HT1080 (cell line): ENCODE measurements at places on chromosomes 3 and 15. TPM values are rescaled to one million over a fixed set of nuclear protein-coding genes. Genes with fewer than 3 reads are reported as not detected.

DNA sequence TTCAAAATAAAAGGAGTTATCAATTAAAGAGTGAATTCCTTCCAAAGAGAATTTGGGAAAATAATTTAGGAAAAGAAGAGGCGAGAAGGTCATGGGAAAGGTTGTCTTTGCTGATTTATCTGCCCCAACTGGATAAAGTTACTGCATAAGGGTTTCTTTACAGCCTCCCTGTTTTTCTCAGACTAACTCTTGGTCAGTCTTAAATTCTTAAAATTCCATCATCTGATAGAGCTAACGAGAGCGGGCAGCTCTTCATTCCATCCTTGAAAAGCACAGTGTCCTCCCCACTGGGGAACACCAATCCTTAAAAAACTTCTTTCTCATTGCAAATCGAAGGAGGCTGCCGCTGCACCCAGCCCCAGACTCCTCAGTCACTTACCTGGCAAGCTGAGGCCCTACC is 107.2 kb downstream of the PGPEP1L start:
- DNase-seq: no peak

DNA sequence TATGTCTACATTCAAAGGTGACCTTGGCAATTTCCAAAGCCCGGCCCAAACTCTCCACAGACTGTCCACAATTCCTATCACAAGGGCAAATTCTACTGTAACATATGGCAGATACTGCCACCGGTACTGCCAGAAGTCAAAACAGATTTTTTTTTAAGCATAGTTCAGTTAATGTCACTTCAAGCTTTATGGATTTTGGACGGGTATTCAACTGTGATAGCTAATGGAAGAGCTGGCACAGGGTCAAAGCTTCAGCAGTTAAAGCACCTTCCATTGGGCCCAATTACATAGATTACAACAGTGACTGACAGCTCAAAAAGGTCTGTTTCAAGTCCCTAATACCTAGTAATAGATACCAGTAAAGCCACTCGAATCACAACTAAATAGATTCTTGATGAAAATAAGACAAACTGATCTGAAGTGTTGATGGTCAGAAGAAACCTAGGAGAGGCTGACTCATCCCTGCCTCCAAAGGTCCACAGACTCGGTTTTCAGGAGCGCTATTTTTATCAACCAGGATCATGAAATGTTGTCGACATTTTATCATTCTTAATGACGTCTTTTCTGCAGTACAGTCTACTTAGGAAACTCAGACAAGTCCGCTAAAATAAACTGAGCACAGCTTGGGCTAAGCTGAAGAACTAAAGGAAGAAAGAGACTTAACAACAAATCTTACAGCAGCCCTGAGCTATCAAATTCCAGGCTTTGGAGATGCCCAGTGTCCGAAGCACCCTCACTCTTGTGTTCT is 38.7 kb downstream of the ANXA2 start:
- no peak for DNase-seq

GRCh38 chr3:149023951-149024350 is 32.6 kb downstream of the GYG1 start:
- DNase-seq: peak; percentile 70

DNA sequence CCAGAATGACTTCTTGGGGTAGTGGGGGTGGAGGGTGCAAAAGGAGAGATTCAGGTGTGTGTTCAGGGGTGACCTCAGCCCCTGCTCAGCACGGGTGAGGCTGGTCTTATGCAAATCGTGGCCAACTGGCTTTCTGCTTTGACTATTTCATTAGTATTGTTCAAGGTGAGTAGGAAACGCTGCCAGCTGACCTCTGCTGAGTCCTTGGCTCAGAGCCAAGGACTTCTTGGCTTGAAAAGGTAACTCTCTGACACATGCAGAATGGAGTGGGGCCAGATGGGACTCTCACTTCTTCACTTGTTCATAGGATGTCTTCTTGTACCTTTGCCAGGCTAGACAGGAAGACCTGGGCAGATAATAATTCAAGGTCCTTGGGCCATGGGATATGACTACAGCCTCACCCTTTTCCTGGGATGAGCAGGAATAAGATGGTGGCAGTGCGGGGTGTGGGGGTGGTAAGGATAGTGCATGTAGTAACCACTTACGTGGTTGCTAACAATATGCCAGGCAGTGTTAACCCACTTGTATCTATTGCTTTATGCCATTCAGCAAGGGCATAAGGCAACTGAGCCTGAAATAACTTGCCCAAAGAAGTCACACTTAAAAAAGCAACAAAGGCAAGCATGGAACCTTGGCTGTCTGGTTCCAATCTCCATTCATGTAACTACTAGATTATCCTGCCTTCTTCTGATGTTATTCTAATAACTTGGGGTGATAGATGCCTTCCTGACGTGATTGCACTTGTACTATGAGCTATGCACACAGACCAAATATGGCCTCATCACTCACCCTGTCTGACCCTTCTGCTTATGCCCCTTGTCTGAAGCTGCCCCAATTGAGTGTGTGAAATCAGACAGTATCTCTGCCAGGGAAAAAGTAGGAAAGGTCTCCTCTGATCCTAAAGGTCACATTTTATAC is 193.1 kb downstream of the NR1D2 start:
- no peak for DNase-seq

DNA sequence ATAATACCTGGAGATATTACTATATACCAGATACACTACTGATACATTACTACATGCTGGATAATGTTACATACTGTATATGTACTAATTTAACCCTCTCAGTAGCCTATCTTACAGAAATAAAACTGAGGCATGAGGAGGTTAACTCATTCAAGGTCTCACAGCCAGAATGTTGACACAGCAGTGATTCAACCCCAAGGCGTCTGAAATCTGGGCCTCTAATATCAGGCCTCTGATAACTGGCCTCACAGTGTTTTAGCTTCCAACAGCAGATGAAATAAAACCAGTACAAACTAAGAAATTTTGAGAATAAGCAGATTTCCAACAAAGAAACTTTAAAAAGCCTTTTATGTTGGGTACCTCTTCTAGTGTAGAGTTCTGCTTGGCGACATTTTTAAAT is 23.4 kb downstream of the DZIP1L start:
- DNase-seq: peak; percentile 41

DNA sequence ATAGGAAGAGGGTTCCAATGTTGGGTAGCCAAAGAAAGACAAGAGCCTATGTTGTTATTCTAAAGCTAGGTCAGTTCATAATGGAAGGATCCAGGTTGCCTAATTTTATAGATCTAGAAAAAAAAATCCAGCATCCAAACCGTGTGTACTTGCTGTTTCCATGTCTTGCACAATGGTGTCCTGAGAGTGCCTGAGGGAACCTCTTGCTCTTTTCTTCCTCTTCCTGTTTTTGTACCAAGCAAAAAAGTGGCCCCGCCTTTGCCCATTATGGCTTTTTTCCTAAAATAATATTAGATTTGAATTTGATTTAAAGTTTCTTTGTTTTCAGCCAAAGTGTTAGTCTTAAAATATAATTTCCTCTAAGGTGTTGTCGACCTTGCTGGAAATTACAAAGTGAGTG is 224.4 kb downstream of the RYR3 start:
- DNase-seq: no peak

- no peak for DNase-seq
Observed at GRCh38 chr15:50257332-50257731, 8.2 kb downstream of the HDC start.

Gene GOLGA6L22
- total RNA-seq: not detected in 2 replicates

GRCh38 chr3:98733053-98733811 is 29.9 kb upstream of the ST3GAL6 start:
- DNase-seq: peak; percentile 51

DNA sequence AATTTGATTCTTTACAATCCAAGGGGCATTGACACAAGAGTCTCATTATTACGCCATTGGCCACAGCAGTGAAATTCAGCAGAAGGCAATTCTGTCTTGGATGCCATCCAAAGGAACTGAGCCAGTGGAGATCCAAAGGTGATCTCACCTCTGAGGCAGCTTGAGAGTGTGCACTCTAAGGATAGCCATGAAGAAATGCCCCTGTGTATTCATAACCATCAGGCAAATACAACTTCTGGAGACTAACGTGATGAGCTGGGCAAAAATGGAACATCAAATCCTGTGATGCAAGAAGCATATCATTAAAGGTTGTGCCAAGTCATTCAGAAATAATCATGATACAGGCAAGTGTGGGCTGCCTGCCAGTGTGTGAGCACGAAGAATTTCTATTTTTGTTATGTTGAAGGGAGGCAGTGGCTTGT is 41.4 kb downstream of the ROBO2 start:
- peak; percentile 73 for DNase-seq

DNA sequence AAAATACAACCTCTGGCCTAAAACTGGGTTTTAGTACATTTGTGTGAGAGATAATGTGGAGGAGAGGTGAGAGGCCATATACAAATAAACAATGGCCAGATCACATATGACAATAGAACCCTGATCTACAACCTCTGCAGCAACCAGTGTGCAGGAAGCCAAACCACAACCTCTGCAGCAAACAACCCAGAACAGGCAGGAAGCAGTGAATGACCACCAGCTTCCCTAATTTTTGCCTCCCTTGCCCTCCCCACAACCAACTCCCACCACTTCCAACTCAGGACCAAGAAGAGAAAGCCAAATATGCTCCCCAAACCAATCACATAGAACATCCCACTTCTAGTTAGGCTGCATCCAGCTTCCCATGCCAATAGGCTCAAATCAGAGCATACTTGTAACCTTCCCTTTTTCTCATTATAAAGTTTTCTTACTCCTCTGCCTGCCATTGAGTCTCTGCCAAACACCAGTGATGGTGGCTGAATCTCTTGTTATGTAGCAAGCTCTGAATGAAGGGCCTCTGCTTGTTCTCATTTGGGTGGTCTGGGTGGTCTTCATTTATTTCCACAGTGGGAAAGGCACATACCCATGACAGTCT is 102.6 kb upstream of the GAP43 start:
- DNase-seq: no peak

Gene TMEM40
- total RNA-seq: not detected in 2 replicates

- DNase-seq: no peak
Observed at GRCh38 chr15:63029676-63030075, 12.9 kb upstream of the TPM1 start.

Gene IL17RE
- 0.66 TPM in 1 of 2 replicates, not detected in the other for total RNA-seq

Gene CCR9
- not detected in 2 replicates for total RNA-seq

DNA sequence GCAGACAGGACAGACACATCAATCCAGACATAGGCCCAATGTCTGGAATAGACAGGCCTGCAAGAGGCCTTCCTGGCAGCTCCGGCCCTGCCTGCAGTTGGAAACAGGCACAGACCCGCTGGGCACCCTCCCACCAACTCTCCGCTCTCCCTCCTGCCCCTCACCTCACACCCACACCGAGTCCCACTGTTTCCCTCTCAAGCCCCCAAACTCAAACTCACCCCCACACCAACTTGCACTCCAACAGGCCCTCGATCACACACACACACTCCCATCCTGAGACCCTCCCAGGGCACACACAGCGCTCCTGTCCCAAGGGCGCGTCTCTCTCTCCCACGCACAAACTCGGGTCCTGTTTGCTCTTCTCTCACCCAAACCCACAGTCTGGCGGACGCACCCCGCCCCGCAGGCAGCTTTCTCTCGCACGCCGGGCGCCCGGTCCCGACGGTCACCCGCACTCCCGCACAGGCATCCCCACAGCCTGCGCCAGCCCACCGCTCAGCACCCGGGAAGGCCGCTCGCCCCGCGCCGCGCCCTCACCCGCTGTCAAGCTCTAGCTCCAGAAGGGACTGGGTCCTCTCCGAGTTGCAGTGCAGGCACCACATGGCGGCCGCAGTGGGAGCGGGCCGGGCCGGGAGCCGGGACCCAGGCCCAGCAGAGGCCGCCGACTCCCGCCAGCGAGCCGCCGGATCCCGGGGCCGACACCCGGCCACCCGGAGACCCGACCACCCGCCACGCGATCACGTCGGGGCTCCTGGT is 106.2 kb downstream of the IQSEC1 start:
- DNase-seq: no peak

- DNase-seq: peak; percentile 35
Observed at GRCh38 chr3:129432036-129432435, 3.6 kb upstream of the EFCAB12 start.

- no peak for DNase-seq
Observed at GRCh38 chr3:81909796-81910195, 148.4 kb upstream of the GBE1 start.

Gene GATA2
- 0.50 and 1.6 TPM in 2 replicates for total RNA-seq

GRCh38 chr15:42511007-42511391 is 15.6 kb downstream of the SNAP23 start:
- peak; percentile 19 for DNase-seq

- no peak for DNase-seq
Observed at GRCh38 chr3:23873941-23874340, 42.8 kb downstream of the NKIRAS1 start.

GRCh38 chr15:40250771-40251483 is 12.1 kb downstream of the PAK6 start:
- no peak for DNase-seq

- DNase-seq: no peak
Observed at GRCh38 chr3:4749567-4750002, 229.7 kb upstream of the BHLHE40 start.

GRCh38 chr15:74123658-74124057 is 6.7 kb upstream of the ISLR2 start:
- DNase-seq: no peak

- no peak for DNase-seq
Observed at GRCh38 chr3:13825821-13826220, 54.0 kb downstream of the WNT7A start.

DNA sequence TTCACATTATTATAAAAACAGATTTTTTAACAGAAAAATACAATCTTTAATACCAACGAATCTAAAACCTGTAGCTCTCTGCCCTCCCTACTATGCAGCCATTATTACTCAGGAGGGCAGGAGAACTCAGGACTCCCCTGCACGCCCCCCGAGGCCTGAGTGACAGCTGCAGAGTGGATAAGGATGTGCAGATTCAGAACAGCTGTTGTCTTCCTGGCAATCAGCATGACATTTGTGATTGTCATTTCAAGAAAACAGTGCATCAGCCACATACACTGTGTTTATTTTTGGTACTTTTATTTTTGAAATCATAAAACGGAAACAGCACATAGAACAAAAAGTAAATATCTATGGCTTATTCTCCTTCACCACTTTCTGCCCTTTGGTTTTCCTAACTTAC is 450.8 kb downstream of the OCA2 start:
- DNase-seq: no peak

DNA sequence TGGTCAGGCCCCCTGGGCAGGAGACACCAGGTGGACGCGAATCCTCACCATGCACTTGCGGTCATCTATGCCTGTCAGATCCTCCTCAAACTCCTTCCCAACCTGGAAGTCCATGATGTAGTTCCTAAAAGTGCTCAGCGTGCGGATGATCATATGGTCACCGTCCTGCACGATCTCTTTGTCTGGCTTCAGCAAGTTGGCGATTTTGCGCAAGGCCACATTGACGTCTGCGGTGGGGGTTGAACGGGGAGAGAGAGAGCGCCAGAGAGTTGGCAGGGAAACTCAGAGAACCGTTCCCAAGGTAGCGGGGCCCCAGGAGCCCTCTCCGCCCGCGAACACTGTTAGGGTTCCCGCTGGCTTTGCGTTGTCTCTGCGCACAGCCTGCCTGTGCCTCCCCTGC is 809 bp downstream of the RBP1 start:
- no peak for DNase-seq

DNA sequence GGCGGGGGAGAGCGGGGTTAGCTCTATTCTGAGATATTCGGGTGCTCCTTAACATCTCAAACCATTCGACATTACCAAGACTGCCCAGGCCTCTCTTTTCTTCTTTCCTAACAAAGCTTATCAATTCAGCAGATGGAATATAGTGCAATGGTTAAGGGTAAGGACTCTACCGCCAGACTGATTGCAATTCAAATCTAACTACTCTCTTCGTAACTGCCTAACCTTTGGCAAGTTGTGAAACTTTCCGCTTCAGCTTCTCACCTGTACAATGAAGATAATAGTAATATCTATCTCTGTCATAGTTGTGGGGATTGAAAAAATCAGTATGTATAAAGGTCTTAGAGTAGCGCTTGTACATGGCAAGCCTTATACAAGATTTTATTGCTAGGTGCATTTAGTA is 972 bp downstream of the UBA5 start:
- no peak for DNase-seq

Gene NGLY1
- 36.4 and 42.2 TPM in 2 replicates for total RNA-seq
